ENCODE measurements at places on chromosomes 13 and 19.

- no peak for DNase-seq
Observed at GRCh38 chr13:91295712-91296410, 51.6 kb upstream of the MIR17HG start.

GRCh38 chr13:59178344-59178743, 985.4 kb downstream of the DIAPH3 start:
- DNase-seq: no peak

GRCh38 chr19:49196527-49197240, 39.1 kb downstream of the TRPM4 start:
- no peak for DNase-seq

DNA sequence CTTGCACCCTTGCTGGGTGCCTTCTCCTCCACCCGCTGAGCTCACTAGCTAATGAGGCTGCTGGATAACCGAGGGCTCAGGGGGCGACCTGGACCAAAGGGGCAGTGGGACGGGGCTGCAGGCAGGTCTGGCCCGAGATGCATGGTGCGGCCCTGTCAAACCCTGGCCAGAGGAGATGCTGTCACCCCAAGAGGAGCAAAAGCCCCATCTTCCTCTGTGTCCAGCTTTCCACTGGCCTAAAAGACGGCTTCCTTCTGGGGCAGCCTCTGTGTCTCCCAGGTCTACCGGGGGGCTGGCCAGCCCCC, 261.8 kb downstream of the TBC1D4 start:
- DNase-seq: no peak
